ENCODE measurements at places on chromosomes 6 and 20.

DNA sequence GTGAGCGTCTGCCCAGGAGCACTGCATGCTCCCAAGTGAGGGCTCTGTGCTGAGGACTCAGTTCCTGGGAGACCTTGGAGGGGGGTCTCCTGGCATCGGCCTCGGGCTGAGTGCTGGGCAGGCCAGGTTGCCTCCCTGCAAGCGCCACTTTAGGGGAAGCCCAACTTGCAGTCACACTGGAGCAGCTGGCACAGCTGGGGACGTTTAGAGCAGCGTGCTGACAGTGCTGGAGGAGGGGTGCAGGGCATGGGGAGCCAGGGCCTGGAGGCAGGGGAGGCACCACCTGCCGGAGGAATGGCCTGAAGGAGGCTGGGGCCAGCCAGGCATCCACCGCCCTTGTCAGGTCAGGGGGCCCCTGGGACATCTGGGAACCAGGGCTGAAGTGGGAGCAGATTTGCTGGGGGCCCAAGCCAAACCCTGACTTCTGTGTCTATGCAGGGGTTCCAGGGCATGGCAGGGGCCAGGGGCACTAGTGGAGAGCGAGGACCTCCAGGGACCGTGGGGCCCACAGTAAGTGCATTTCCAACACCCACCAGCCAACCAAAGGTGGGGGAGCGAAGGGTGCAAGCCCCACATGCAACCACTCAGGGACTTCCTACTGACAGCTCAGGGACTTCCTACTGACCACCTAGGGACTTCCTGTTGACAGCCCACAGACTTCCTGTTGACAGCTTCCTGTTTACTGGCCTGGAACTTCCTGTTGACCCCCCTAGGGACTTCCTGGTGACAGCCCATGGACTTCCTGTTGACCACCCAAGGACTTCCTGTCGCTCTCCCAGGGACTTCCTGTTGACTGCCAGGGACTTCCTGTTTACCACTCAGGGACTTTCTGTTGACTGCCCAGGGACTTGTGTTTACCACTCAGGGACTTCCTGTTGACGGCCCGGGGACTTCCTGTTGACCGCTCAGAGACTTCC, 33.6 kb downstream of the COL20A1 start:
- DNase-seq: no peak

- peak; percentile 56 for DNase-seq
Observed at GRCh38 chr6:118876814-118877213, 17.1 kb upstream of the ASF1A start.

DNA sequence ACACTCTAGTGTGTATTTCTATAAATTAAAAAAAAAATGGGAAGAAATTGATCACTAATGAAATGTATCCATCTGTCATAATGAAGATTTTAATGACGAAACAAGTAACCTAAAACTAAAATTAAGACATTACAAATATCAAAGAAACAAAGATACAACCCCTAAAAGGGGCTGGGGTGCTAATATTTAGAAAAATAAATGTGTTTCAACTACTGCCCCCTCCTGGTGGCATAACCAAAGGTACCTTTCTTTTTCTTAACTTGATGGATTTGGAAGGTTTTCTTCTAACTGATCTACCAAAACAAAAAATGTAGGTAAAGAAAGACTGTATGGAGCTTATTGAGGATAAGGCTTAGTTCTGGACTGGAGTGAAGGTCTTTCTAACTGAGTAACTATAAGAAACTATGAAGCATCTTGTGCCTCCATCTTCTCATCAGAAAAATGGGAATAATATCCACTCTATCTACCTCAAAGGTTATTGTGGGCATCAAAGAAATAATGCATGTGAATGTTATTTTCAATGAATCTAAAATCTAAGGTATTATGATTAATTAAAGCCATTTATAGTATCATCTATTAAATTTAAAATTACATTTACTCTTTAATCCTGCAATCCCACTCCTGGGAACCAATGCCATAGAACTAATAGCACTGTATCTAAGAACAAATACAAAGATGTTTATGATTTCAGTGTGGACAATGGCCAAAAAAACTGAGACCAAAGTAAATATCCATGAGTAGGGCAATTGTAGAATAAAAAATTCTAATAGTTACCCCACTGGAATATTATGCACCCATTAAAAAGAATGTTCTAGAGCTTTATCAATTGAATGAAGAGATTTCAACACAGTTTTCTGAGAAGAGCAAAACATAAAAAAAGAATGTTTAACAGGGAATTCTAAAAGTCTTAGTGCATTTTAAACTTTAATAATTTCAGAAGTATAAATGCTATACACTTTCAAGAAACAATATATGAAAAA, 117.2 kb downstream of the BACH2 start:
- DNase-seq: no peak

GRCh38 chr6:98836025-98836961, 1.9 kb downstream of the POU3F2 start:
- DNase-seq: no peak

DNA sequence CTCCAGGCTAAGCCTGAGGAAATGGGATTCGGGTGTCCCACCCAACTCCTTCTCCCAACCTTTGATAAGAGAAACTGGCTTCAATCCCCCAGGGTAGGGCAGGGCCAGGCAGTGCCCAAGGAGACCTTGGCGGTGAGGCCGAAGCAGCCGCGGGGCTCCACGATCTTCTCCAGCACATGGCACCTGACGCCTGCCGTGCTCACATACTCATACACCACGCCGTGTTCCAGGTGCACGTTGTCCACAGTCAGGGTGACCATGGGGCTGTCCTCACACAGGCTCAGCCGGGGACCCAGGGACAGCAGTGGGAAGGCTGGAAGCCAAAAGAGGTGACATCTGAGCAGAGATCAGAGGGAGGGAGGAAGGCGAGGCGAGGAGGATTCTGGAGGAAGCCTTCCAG, 176.5 kb downstream of the PREX1 start:
- DNase-seq: no peak

- DNase-seq: peak; percentile 75
Observed at GRCh38 chr20:36754656-36755222, 8.8 kb upstream of the NDRG3 start.

DNA sequence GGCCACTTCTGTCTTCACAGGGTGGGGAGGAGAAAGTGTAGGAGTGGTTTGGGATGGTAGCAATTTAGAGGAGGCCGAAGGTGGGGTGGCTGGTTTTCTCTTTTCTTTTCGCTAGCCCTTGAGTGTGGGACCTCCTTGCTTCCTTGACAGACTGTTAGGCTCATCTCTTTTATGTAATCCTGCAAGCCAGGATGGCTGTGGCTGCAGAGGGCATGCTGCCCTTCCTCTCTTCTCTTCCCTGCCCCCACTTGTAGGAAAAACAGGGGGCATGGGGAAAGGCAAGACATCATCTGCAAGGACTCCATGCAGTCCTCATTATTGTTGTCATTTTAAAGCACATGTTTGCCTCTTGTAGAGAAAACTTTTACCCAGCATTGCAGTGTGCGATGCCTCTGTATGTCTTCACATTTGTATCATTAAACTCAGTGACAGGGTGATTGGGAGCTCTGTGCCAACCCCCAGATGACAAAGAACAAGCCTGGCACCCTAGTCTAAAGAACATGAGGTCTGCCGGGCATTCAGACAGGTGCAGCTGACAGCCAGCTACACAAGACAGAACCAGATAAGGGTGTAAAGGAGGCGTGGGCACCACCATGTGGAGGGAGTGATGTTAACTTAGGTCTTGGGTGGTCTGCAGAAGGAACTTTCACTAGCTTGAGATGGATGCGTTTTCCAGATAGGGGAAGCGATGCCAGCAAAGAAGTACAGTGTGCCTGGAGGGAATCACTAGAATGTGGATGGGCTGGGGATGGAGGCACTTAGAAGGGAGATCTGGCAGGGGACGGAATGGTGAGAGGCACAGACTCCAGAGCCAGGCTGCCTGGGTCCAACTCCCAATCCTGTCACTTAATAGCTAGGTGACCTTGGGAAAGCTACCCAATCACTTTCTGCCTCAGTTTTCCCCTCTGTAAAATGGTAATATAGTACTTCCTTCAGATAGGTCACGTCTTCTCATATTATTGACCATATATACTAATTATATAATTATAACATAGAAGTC, 207.6 kb downstream of the TBC1D7 start:
- no peak for DNase-seq

DNA sequence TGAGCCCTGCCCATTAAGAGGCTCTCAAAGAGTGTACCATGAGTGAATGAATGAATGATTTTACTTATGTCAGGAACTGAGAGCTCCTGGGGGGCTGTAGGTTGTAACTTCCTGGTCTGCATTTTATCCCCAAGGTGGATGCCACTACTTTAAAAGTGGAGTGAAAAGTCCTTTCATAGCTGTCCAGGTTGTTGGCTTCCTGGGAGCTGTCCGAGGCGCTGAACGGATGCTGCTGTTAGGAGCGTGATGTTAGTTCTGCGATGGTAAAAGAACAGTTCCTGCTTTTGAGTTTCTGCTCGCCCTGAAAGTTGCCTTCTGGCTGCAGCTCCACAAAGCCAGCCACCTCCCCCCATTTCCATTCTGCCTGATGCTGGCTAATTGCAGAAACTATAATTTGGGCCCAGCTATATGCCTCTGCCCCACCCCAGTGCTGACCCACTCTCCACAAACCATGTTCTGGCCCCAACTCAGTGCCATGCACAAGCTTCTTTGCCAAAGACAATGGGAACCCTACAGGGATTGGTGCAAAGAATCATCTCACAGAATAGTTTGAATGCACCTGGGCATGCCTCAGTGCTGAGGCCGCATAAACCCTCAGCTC, 330.9 kb upstream of the CDH4 start:
- DNase-seq: peak; percentile 21

GRCh38 chr6:14596410-14596809, 478.8 kb downstream of the CD83 start:
- DNase-seq: peak; percentile 24

- DNase-seq: peak; percentile 97
Observed at GRCh38 chr6:54335871-54336270, 27.6 kb downstream of the TINAG start.

GRCh38 chr6:138300469-138300868, 77.2 kb upstream of the SMIM28 start:
- DNase-seq: no peak

- DNase-seq: no peak
Observed at GRCh38 chr6:86963352-86963751, 26.0 kb downstream of the HTR1E start.

GRCh38 chr6:125584468-125584939, 164.9 kb upstream of the HEY2 start:
- no peak for DNase-seq

- DNase-seq: peak; percentile 19
Observed at GRCh38 chr6:128208078-128208477, 307.2 kb upstream of the THEMIS start.

DNA sequence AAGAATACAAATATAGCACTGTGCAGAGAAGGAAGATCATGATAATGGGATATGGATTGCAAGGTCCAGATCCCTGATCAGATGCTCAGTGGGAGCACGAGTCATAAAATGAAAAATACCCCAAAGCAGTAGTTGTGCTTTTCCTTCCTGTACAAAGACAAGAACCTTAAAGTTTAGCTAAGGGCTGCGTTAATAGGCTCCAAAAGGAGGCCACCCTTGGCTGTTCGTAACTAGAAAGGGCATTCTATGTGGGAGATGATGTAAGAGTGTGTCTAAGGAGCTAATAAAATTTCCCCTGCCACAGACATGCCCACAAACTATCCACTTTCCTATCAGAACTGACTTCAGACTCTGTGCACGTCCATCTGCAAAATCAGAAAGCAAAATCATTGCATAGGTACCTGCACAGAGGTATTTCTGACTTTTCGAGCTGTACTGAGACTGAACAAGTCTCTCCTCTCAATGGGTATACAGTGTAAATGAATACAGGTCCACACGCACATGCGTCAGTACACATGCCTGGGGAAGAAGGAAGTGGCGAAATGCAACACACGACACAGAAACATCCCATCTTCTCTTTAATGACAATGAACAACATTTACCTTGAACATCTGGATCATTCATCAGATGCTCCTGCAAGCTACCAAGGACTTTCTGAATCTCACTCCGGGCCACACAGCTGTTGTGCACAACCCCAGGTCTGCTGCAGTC, 16.9 kb upstream of the ANKRD60 start:
- DNase-seq: no peak

- DNase-seq: no peak
Observed at GRCh38 chr6:93266116-93266817, 153.1 kb downstream of the EPHA7 start.

GRCh38 chr6:43489277-43490072, 12.1 kb downstream of the TJAP1 start:
- DNase-seq: no peak

DNA sequence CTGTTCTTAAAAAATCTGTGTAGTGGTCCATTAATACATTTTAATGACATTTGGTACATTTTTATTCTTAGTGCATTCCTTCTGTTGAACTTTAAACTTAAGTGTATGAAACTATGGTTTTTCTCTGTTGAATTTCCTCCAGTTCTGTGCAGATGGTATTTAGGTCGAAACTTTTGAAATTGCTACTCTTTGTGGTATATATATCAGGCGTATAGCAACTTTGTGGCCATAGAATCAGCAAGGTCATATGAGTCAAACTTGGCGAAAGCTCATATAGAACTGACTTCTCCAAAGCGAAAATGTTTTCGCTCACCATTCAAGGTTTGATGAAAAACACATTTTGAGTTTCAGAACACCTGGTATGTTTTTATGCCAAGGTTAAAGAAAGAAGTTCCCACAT, 93.7 kb downstream of the MAP3K4 start:
- no peak for DNase-seq

DNA sequence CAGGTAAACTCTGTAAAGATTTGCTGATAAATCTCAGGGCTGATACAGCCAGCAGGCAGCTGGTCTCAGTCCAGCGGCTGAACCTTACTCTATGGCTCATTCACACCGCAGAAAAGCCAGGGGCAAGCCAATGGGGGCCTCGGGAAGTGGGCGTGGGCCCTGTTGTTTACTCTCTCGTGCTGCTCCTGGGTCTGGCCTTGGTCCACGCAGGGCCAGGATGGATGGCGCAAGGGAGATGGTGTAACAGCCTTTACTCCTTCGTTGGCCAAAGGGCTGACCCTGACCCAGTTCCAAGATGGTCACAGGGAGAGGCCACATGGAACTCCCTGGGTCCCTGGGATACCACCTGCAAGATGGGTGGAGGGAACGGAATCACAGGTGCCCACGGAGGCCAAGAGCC, 16.2 kb downstream of the KCNK17 start:
- no peak for DNase-seq

- no peak for DNase-seq
Observed at GRCh38 chr6:125528621-125529041, 220.8 kb upstream of the HEY2 start.

DNA sequence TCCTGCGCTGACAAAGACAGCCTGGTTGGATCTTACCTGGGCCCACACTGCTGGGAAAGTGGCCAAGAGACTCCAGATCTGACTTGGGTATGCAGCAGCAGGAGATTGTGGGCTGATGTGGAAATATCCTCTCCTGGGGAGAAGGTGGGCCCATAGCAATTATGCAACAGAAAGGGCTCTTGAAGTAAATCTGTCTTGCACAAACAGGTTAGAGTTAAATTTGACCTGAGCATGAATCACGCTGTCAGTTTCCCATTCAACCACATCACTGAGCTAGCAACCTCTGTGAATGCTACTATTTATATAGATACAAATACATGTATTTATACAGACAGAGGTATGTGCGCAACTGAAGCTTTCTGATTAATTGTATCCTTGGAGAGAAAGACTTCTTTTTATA, 28.3 kb upstream of the PDYN start:
- DNase-seq: no peak

GRCh38 chr20:10763112-10763511, 89.3 kb upstream of the JAG1 start:
- no peak for DNase-seq

GRCh38 chr6:109447878-109448555, 7.5 kb downstream of the SMPD2 start:
- DNase-seq: no peak

GRCh38 chr20:13755809-13756208, 28.9 kb downstream of the ESF1 start:
- DNase-seq: no peak

GRCh38 chr20:12055161-12055560, 137.5 kb downstream of the BTBD3 start:
- DNase-seq: no peak

All from AG10803 (cell line).